ENCODE measurements at places on chromosomes 2 and 18.

GRCh38 chr18:11308499-11308898 lies 159.1 kb upstream of the PIEZO2 start:
- no peak for DNase-seq

DNA sequence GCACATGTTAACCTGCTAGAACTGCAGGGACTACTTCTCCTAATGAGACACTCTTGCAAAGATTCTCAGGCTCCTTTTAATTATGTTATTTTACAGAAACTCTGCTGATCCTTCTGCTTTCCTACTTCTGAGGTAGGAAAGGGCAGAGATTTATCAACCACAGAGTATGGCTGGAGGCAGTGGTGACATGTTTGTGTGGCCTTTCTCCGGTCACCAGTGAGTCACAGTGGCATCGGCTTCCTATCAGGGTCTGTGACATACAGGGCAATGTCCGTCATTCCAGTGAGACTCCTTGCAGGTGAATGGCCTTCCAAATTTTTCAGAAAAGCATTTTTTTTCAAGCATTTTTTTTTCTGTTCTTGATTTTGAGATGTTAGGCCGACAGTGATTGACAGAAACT lies 180.7 kb upstream of the LYPD1 start:
- no peak for DNase-seq

DNA sequence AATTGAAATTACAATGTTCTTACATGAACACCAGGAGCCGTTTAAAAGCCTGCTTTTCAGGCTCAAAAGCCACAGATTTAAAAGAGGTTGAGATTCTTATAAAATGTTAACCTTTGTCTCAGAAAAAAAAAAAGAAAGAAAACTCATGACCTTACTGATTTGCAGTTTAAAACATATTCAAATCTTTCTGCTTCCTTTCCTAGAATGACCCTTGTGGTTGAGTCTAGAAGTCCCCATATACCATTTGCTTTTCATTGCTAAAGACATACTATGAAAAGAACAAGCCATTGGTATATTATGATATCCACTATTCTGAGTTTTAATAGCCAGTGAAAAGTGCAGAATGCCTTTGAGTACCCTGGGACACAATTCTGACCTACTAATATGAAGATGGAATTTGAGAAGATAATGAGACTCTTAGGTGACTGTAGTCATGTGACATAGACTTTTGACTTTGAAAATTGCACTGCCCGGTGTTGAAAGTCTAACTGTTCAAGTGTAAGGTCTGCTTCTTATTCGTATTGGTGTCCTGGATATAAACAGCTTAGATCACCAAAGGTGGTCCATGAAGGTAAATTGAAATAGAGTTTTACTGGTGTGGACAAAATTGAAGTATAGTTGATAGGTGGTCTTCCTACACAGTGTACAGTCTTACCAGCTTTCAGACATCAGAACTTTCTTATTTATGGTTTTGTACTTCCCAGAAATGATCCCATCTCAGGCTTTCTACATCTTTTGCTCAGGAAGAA lies 117.0 kb downstream of the DOCK10 start:
- DNase-seq: no peak

- no peak for DNase-seq
Observed at GRCh38 chr2:131517106-131517831, 10.4 kb upstream of the CCDC74A start.

GRCh38 chr2:134391751-134392160 lies 137.9 kb downstream of the MGAT5 start:
- DNase-seq: no peak

- no peak for DNase-seq
Observed at GRCh38 chr2:231361701-231362554, 33.6 kb upstream of the B3GNT7 start.

GRCh38 chr2:46342566-46343315 lies 45.5 kb downstream of the EPAS1 start:
- DNase-seq: no peak

DNA sequence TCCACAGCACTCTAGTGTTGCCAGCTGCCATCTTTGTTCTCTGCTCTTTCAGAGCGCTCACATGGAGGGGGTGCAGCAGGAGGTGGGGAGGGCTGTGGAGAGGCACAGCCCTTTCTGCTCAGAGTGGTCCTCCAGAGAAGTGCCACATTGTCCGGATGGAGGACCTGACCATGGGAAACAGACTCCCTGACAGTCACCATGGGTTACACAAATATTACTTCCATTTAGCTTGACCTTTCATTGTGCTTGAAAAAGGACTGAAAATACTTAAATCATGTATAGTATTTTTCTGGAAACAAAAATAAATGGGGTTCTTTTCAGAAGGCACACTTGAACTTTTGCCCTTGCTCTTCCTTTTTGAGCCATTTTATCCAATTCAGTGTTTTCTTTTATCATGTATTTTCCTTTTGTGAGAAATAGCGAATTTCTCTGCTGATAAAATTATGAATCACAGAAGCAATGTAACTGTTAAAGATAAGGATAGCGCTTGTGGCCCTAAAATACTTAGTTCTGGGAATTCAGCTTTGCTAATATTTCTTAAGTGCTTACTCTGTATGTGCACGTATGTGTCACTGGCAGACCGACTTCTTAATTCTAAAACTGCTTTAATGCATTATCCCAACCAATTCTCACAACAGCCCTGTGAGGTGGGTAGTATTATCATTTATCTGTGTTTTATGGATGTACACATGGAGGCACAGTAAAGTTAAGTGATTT lies 34.2 kb downstream of the SPATS2L start:
- no peak for DNase-seq
